Endodermal cell (in vitro differentiated cells): ENCODE measurements at places on chromosomes 5 and 9. TPM values are rescaled to one million over a fixed set of nuclear protein-coding genes. Genes with fewer than 3 reads are reported as not detected.

DNA sequence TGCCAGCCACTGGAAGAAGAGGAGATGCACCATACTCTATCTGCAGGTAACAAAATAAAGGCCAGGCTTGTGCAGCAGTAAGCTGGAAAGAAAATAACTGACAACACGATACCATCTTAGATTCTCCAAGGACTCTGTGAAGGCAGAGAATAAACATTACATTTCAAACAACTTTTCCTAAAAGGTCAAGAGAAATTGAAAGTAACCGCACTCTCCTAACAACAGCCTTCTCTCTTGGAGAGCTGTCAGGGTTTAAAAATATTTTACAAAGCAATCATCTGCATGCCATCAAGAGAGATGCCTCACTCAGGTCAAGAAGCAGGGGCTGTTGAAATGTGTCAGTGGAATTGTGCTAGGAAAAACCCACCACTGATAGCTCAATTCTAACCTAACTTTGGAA lies 13.5 kb upstream of the TTLL11 start:
- DNase-seq = no peak
- H3K27ac ChIP-seq = no peak overlapping the region
- H3K4me1 ChIP-seq = no peaks in the 10 kb centered on the region
- no peaks in the 10 kb centered on the region for H3K36me3 ChIP-seq

GRCh38 chr5:112604732-112605630 lies 132.7 kb upstream of the APC start:
- H3K4me3 ChIP-seq = no peak overlapping the region
- H3K4me1 ChIP-seq = no peaks in the 10 kb centered on the region
- DNase-seq = peak; percentile 61

- no peak for DNase-seq
- no peaks in the 10 kb centered on the region for H3K27me3 ChIP-seq
- peaks cover 6% of the 10 kb centered on the region for H3K4me1 ChIP-seq
- no peak overlapping the region for H3K27ac ChIP-seq
- no peaks in the 10 kb centered on the region for H3K36me3 ChIP-seq
- H3K4me3 ChIP-seq = no peak overlapping the region
These were observed 42.8 kb downstream of the TIMD4 start for GRCh38 chr5:156920042-156920860.

SPINK6 gene
- total RNA-seq = not detected in 3 replicates

DNA sequence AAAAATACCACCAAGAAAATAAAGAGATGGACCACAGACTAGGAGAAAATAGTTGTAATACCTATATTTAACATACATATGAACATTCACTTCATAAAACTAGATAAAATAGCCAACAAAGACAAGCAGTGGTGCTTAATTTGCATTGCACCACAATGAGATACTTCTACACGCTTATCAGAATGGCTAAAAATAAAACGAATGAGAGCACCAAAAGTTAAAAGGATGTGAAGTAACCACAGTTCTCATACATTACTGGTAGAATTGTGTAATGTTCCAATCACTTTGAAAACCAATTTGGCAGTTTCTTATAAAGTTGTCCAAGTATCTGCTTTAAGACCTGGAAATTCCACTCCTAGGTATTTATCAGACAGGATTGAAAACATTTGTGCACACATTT lies 198.9 kb upstream of the SGCD start:
- no peaks in the 10 kb centered on the region for H3K36me3 ChIP-seq
- H3K4me3 ChIP-seq = no peak overlapping the region

DNA sequence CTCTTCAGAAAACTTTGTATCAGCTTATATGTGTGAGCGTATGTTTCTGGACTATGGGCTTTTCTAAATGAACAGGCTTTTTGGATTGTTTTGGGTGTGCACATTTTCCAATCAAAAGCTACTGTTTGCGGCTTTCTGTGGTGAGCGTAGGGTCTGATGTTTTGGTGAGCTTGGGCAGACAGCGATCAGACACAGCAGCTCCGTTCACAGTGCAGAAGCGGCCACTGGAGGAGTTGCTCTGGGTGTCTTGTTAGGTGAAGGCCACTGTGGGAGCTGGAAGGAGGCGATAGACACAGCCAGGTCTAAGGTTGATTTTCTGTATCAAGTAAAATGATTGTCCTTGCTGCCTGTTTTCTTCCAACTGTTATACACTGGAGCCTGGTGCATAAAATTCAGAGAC lies 11.1 kb downstream of the PRRC2B start:
- H3K4me3 ChIP-seq = peak overlapping the region; percentile 57
- H3K27me3 ChIP-seq = no peaks in the 10 kb centered on the region
- no peak for DNase-seq
- H3K27ac ChIP-seq = peak overlapping the region; percentile 78

DNA sequence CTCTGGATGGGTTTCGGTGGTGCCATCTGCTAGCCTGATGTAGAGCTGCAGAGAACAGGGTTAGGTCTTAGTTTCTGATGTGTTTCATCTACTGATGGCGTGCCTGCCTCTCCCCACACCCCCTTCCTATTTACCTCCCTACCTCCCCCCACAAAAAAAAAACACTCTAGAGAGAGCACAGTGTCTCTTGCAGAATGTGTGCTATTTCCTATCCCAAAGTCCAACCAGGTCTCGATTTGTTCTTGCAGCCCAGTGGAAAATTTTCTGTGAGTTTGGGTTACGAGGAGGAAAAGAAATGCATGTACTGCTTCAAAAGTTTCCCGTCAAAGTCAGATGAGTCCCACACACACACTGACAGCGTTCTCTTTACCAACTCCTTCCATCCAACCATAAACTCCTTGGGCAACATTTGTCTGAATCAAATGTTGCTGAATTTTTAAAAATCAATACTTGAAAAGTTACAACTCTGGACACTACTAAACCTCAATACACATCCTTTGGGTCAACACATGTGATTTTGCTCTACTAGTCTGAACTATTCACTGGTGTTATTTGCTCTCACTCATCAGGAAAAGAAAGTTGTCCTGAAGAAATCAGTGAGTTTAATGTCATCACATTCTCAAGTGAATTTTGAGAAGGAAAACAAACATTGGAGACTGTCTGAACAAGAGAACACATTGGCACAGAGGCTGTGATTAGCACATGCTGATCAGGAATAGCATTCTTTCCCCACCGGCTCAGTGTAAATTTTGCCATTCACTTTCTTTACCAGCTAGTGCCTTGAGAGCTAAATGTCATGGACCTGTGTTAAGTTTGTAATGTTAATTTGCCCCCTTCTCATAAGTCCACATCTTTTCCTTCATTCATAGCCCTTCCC lies 84.1 kb downstream of the MAMDC2 start:
- no peak for DNase-seq
- H3K27ac ChIP-seq = no peak overlapping the region

DNA sequence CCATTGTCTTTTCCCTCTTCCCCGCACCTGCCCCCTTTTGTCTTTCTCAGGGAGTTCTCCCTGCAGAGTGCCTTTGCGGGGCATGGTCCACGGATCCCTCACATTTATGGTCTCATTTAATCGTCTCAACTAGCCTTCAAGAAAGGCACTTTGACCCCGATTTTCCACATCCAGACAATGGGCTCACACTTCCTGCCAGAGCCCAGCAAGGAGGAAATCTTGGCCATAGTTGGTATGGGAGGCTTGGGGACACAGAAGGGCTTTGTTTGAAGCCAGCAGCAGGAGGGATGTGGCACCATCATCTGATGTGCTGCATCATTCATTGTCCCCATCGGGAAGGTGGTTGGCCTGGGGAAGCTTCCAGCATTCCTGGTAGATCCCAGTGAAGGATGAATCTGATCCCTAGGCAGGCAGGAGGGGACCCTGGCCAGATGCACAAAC lies 24.9 kb downstream of the GSN start:
- no peaks in the 10 kb centered on the region for H3K36me3 ChIP-seq
- peaks cover 19% of the 10 kb centered on the region for H3K4me1 ChIP-seq
- no peaks in the 10 kb centered on the region for H3K27me3 ChIP-seq
- no peak overlapping the region for H3K27ac ChIP-seq
- H3K4me3 ChIP-seq = no peak overlapping the region

AMBP gene
- total RNA-seq = 1.3 to 2.9 TPM (median 2.7 TPM) in 3 replicates

EQTN gene
- total RNA-seq = not detected in 3 replicates

GRCh38 chr9:97966493-97966892 lies 16.6 kb upstream of the ANP32B start:
- H3K4me3 ChIP-seq = no peak overlapping the region
- peak; percentile 69 for DNase-seq
- H3K36me3 ChIP-seq = no peaks in the 10 kb centered on the region
- peaks cover 77% of the 10 kb centered on the region for H3K27me3 ChIP-seq
- no peaks in the 10 kb centered on the region for H3K4me1 ChIP-seq

TAF11L5 gene
- total RNA-seq = not detected in 2 replicates

DNA sequence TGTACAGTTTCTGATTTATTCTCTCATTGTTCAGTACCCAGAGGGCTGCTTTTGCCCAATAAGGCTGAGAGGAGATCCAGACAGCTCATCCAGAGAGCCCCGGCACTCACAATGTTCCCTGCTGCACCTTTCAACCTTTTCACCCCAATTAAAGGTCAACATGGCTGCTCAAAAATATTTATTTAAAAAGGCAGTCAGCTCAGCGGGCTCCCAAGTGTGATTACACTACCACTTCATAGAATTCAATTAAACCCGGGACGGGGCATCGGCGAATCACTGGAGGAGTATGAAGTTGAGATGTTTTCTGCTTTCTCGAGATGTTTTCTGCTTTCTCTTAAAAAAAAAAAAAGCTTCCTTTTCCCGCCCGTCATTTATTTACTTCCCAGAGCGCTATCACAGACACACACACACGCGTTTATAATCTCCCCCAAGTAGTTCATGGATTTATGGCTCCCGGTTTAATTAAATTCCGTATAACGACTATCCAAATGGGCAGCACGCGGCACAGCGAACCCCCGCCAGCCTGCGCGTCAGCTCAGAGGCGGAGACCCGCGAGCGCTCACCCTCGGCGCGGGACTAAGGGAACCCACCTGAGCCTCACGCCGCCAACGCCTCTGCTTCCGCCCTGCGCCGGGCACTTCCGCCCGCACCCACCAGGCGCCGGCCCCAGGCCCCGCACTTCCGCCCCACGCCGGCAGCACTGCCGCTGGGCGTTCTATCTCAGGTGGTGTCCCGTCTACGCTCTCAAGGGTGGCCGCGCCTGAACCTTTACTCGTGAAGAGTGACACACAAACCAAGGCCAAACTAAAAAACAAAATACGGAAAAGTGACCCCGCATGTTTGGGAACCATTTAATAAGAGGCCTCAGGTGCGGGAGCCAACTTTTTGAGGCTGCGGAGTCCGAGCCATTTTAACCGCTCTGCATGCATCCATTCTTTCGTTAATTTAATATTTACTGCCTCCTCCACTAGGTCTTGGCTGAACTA lies at the start of gene C5orf63:
TSS of gene C5orf63 (minus strand) at position 642 of the 986 bp plus-strand sequence. CDS start 14,507 bp downstream, outside the sequence.
- peaks cover 6% of the 10 kb centered on the region for H3K27me3 ChIP-seq
- H3K4me1 ChIP-seq = peaks cover 26% of the 10 kb centered on the region
- no peak within 1 kb of the TSS for H3K27ac ChIP-seq
- no peaks in the 10 kb centered on the region for H3K36me3 ChIP-seq
- peak; percentile 65 for DNase-seq
